GM12878 (cell line): ENCODE measurements at places on chromosomes 2 and 18.

GRCh38 chr18:75904416-75904815, 476.9 kb upstream of the SMIM21 start:
- DNase-seq: no peak

DNA sequence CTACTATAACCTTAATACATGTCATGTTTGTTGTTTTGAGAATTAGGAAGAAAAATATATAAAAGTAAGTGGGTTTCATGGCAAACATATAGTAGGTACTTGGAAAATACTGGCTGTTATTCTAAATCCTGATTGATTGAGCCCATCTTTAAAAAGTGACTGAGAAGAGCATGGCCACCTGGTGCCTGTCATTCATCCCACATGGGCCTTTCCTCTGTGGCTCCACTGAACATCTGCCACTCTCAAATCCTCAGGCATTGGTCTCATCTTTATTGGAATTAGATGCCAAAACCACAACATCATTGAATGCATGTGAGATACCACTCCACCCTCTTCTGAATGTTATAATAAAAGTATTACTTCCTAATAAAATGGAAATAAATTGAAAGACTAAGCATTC, 101.6 kb upstream of the TTN start:
- DNase-seq: no peak

GRCh38 chr2:25804338-25804737, 73.9 kb downstream of the ASXL2 start:
- no peak for DNase-seq

DNA sequence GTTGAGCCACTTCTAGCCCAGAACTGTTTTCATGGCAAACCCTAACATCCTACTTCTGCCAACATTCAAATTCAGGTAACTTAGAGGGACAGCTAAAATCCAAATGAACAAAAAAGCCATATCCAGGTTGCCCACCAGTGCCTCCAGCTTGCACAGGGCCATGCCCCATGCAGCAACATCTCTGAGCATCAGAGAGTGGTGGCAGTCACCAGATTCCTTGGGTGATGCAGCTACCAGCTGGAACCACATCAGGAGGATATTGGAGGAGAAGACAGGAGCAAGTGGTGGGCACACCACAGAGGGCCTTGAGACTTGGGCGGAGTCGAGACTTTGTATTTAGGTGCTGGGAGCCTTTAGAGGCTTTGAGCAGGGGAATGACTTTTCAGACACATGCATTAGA, 50.5 kb downstream of the SDC1 start:
- DNase-seq: no peak

GRCh38 chr2:217113491-217113890, 253.6 kb upstream of the TNP1 start:
- no peak for DNase-seq

DNA sequence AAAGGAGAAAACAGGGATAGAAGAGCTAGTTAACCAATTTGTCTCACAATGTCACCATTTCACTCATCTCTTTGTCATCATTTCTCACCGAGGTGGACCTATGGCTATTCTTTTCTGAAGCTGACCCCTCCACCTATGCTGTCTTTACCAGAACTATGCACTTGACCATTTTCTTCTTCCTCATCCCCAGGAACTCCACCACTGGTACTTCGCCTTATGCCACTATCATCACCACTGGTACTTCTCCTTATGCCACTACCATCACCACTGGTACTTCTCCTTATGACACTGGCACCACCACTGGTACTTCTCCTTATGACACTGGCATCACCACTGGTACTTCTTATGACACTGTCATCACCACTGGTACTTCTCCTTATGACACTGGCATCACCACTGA, 745.8 kb upstream of the CHAC2 start:
- no peak for DNase-seq

GRCh38 chr2:76569819-76570218, 859.1 kb upstream of the GCFC2 start:
- no peak for DNase-seq

DNA sequence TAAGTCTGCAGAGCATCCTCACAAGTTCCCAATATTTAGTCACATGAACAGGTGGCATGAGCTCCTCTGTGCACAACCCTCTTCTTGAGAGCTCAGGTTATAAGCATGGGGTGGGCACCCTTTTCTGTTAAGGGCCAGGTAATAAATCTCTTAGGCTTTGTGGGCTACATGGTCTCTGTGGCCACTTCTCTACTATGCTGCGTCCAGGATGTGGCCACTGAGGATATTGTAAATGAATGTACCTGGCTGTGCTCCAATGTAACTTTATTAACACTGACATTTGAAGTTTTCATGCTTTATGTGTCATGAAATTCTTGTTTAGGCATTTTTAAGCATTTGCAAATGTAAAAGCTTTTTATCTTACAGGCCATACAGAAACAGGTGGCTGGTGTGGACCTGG, 116.8 kb upstream of the ST6GAL2 start:
- DNase-seq: no peak

- no peak for DNase-seq
Observed at GRCh38 chr18:49527631-49528327, 34.1 kb upstream of the LIPG start.

- DNase-seq: no peak
Observed at GRCh38 chr18:65439188-65439587, 311.6 kb upstream of the CDH7 start.

DNA sequence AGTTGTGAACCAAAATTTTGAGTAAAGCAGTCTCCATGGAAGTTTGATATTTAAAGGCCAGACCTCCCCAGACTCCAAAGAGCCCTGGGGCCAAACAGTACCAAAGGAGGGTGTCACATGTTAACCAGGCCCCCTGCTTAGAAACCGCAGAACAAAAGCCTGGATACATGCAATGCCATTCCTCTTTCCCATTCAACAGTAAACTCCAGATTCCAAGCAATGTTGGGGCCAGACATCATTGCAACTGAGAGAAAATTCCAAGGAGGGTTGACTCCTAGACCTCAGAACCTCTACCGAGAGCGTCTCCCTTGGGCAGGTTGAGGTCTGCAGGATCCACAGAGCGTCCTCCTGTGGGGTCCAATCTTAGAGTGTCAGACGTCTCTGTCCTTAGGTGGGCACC, 404.4 kb upstream of the SYT4 start:
- no peak for DNase-seq

GRCh38 chr2:235910067-235910466, 258.1 kb downstream of the GBX2 start:
- DNase-seq: no peak

DNA sequence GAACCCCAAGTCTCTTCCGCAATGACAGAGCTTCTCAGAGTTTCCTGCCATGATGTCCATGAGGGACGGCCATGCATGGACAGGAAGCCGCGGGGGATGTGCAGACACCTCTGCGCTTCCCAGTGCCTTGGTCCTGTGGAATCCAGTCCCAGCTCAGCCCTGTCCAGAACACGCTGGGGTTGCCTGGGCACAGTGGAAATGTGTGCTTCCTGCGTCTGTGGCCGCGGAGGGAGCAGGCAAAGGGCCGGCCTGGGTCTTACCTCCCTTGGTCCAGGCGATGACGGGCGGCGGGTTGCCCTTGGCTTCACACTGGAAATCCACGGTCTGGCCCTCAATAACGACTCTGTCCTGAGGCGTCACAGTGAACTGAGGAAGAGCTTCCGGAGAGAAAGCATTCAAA, 79.6 kb downstream of the PXDN start:
- no peak for DNase-seq

- DNase-seq: no peak
Observed at GRCh38 chr18:42394238-42394637, 439.2 kb downstream of the PIK3C3 start.

- DNase-seq: no peak
Observed at GRCh38 chr18:76621782-76622495, 126.9 kb upstream of the ZNF516 start.

DNA sequence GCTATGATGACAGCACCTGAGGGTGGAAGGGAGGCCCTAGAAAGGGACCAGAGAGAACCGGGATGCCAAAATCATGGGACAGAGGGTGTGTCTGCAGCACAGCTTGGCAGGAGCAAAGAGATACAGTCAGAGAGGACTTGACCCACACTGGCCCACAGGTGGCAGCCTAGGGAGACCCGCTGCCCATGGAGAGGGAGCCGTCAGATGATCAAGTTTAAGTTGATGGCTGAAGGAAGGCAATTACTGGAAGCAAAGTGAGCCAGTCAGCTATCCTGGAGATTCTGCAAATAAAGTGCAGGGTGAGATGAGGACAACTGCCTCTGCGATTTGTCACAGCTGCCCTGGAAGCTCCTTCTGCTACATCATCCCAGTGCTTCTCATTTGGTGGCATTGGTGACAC, 74.0 kb downstream of the CMPK2 start:
- DNase-seq: no peak

- no peak for DNase-seq
Observed at GRCh38 chr2:26477911-26478253, at the start of gene OTOF. TSS of gene OTOF (minus strand) at chr2:26478124.

DNA sequence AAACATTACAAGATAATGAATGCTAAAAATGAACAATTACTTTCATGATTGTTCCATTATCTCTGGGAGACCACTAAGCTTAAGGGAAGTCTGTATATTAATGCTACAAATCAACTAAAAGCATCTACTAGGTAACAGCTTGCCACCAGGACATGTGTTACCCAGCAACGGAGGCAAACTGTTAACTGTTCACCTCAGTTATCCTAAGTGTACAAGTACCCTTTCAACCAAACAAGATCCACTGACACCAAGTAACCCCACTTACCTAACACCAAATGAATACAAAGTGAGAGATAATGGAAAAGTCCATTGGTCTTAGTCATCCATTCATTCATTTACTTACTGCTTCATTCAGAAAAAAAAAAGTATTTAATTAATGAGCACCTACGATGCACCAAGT, 54.7 kb upstream of the KIDINS220 start:
- DNase-seq: no peak

GRCh38 chr2:127199223-127199622, 20.9 kb downstream of the CYP27C1 start:
- DNase-seq: no peak

DNA sequence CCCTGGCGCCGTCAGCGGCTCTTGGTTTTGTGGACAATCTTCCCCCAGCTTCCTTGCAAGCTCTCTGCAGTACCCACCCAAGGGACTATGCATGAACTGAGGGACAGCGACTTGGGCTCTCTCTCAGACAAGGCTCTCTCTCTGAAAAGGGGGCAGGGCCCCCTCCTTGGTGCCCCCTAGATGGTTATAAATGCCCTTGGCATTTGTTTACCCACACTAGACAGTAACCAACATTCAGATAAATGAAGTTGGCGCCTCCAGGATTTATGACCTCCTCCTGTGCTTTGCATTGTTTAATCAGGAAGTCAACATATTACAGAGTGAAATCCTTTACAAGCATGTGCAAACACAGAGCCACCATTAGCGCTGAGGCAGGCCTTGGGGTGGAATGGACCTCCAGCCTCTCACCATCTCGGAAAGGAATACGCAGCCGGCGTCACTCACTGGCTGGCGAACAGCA, 547.4 kb upstream of the ID2 start:
- no peak for DNase-seq

- DNase-seq: no peak
Observed at GRCh38 chr18:45871431-45872084, 46.1 kb downstream of the SIGLEC15 start.

GRCh38 chr2:86037141-86037794, 68.4 kb downstream of the POLR1A start:
- DNase-seq: no peak

GRCh38 chr2:86243950-86244733, 44.9 kb downstream of the MRPL35 start:
- DNase-seq: no peak

GRCh38 chr18:68176901-68177300, 538.0 kb downstream of the TMX3 start:
- no peak for DNase-seq

DNA sequence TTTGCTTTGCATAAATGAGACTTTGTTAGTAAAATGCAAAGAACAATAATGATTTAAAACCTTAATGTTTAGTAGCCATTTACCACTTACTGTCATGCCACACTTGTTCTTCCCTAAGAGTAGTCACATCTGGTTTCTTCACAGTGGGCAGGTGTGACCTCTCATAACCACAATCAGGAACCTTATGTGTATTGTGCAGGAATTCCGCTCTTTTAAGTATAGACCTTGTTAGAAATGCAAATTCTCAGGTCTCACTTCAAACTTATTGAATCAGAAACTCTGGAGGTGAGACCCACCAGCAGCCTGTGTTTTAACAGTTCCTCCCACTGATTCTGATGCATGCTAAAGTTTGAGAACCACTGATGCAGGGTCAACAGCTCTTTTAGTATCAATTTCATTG, 518.8 kb upstream of the MEX3C start:
- no peak for DNase-seq

DNA sequence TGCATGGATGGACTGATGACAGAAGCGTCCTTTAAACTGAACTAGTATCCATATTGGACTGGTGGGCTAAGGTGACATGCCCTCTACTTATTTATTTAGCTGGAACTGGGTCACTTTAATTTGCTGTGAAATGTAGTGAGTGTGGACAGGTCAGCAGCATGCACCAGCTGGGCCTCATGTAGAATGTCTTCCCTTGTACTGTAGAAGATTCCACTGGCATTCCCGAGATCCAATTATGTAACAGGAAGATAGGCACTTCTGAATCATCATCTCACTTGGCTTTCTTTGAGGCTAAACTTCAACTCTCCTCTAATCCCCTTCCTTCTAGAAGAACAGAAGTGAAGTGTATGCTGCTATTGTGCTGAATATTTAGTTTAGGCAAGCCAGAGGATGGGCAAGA, 296.2 kb downstream of the SLC8A1 start:
- DNase-seq: no peak

GRCh38 chr2:240985881-240986786, 12.3 kb upstream of the SNED1 start:
- DNase-seq: no peak

DNA sequence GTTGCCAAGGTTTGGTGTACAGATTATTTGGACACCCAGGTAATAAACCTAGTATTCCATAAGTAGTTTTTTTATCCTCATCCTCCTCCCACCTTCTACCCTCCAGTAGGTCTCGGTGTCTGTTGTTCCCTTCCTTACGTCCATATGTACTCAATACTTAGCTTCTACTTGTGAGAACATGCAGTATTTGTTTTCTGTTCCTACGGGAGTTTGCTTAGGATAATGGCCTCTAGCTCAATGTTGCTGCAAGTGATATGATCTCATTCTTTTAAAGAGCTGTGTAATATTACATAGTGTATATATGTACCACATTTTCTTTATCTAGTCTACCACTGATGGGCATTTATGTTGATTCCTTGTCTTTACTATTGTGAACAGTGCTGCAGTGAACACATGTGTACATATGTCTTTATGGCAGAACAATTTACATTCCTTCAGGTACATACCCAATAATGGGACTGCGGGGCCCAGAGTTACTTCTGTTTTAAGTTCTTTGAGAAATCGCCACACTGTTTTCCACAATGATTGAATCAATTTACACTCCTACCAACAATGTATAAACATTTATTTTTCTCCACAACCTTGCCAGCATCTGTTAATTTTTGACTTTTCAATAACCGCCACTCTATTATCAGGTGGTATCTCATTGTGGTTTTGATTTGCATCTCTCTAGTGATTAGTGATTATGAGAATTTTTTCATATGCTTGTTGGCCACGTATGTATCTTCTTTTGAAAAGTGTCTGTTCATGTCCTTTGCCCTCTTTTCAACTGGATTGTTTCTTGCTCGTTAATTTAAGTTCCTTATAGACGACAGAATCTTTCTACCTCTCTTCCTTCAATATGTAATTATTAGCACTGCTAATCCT, 88.0 kb downstream of the MEMO1 start:
- DNase-seq: peak; percentile 5

GRCh38 chr2:65775839-65776238, 343.4 kb upstream of the SPRED2 start:
- DNase-seq: no peak
